Glutamatergic neuron (in vitro differentiated cells): ENCODE measurements at places on chromosomes 4 and X.

DNA sequence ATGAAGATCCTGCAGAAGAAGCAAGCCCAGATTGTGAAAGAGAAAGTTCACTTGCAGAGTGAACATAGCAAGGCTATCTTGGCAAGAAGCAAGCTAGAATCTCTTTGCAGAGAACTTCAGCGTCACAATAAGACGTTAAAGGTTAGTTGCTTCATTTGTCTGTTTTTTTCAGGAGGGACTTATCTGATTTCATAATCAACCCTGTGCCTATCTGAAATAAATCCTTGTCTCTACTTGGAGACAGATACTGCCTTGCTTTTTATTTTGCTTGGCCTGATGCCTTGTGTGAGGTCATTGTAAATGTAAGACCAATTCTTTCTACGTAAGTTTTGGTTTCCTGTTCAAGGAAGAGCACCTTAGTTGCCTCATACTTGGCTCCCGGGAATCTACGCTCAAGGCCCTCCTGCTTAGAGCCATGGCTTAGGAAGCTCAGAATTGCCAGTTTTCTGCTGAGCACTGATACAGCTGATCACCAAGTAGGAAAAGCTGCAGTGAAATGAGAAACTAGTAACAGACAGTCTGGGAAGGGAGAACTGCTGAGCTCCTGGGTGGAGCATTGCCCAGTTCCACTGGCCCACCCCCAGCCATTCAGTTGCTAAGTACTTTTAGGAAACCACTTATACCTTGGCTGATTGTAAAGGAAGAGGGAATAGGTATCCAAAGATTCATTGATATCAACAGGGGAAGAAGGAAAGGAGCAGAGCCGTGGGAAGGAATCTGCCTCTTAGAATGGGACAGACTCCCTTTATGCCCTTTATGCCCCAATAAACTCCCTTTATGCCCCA lies 41.8 kb downstream of the RBBP7 start:
- no peak for DNase-seq

DNA sequence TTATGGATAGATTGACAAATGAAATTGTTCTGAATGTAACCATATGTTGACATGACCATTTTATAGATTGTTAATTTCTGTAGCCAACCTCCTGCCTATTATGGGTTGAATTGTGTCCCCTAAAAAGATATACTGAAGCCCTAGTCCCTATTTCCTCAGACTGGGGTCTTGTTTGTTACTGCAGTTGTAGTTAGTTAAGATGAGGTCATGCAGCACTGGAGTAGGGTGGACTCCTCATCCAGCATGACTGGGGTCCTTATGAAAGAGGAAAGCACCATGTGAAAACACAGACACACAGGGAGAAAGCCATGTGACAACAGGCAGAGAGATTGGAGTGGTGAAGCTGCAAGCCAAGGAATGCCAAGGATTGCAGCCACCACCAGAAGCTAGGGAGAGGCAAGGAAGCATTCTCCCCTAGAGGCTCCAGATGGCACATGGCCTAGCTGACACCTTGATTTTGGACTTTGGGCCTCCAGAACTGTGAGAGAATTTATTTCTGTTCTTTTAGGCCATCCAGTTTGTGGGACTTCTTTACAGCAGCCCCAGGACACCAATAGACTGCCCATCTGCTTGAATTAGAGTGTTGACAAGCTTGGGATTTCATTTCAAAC lies 14.0 kb downstream of the MTM1 start:
- DNase-seq = no peak

DNA sequence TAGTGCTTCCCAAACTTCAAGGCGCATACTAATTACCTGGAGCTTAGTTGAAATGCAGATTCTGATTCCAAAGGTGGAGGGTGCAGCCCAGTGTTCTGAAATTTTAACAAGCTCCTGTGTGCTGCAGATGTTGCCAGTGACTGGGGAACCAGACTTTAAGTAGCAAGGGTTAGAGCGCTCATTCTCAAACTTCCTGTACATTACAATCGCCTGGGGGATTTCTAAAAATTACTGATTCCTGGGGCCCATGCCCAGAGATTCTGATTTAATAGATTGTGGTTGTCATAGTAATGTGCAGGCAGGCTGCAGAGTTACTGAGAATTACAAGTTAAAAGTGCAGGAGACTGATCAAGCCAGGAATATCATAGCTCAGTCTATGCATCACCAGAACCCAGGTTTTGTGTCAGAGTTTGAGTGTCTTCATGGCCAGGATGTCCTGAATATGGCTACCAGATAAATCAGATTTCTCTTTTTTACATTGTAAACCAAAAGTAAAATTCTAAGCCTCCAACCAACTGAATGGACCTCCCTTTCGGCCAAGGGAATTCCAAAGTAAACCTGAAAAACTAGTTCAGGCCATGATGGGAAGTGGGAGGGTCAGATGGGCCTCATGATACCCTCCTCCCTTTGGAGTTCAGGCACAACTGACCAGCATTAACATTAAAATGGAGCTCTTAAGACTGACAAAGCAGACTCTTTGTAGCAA lies 121.6 kb downstream of the ATXN3L start:
- DNase-seq = no peak

DNA sequence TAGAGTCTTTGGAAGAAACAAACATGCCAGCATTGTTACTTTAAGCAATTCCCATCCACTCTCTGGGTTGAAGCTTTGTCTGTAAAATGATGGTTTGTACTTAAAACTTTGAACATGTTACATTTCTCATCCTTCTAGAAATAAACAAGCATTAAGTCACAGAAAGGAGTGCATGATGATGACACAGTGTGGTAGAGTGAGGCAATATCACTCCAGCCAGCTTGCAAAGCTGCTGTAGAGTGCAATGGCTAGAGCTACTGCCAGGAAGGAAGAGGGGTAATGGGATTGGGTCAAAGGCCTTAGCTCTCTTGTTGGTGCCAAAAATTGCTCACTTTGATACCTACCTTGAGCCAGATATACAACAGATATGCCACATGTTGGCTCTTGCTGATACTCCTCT lies 12.3 kb upstream of the ENOX2 start:
- no peak for DNase-seq

- DNase-seq = no peak
Observed at GRCh38 chr4:13541176-13541604, 3.1 kb downstream of the NKX3-2 start.

DNA sequence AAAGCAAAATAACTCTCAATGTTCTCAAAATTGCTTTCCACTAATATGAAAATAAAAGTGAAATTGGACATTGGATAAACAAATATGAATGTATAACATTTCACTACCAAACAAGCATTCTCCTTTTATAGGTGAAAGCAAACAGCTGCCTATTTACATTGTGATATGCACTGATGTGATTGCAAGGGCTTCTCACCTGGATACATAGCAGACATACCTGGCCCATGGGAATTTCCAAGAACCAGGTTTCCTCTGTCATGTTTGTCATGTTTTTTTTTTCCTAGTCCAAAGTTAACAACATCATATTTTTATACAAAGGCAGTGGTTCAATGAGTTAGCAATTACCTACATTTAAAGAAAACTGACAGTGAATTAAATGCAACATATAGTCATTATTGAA lies 228.5 kb downstream of the ANKRD50 start:
- DNase-seq = no peak

GRCh38 chr4:6161921-6162464 lies 38.4 kb downstream of the JAKMIP1 start:
- no peak for DNase-seq

GRCh38 chr4:13267091-13267490 lies 217.0 kb downstream of the RAB28 start:
- DNase-seq = no peak

DNA sequence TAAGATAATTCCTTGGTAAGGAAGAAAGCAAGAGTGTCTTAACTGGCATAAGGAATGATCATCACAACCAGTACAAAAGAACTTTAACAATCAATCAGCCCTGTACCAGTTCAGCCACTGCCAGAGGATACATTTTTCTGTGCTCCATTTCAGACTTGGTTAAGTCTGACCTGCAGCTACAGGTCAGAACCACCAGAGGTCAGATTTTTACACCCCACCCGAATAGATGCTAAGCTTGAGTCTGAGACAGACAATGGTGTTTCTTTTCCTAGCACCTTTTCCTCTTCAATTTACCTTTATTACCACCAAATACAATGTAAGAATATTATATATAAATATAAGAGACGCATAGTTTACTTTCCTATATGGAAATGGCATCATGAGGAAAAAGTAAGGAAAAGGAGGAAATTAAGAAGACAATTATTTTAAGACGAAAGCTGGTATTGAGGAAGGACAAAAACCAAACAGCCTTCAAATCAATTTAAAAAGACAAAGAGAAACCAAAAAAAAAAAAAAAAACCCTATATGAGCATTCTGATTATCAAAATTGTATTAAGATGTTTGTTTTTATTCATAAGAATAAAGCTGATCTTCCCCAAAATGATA lies 215.3 kb upstream of the TTC29 start:
- no peak for DNase-seq
